ENCODE measurements at places on chromosomes 1 and 21. TPM values are rescaled to one million over a fixed set of nuclear protein-coding genes. Genes with fewer than 3 reads are reported as not detected.

The IRF6 gene
- polyA plus RNA-seq, result 16.4 TPM

The IL19 gene
- 0.62 TPM for polyA plus RNA-seq

The KAZN gene
- 41.2 TPM for polyA plus RNA-seq

The OLFML2B gene
- polyA plus RNA-seq, result 7.7 TPM

The TRAF5 gene
- 22.5 TPM for polyA plus RNA-seq

The SEC16B gene
- 5.4 TPM for polyA plus RNA-seq

The MOB3C gene
- polyA plus RNA-seq, result 13.0 TPM

The CHI3L1 gene
- 13.6 TPM for polyA plus RNA-seq

The TNFRSF1B gene
- 7.3 TPM for polyA plus RNA-seq

The RGS4 gene
- polyA plus RNA-seq, result 8.6 TPM

The FAM72A gene
- 6.1 TPM for polyA plus RNA-seq

The ATP6V0B gene
- 168 TPM for polyA plus RNA-seq

The TMEM240 gene
- polyA plus RNA-seq, result 5.0 TPM

The CD2 gene
- 0.36 TPM for polyA plus RNA-seq

The GJC2 gene
- 1.0 TPM for polyA plus RNA-seq

The CFHR5 gene
- polyA plus RNA-seq, result not detected

The CYP4X1 gene
- 7.3 TPM for polyA plus RNA-seq

The UHMK1 gene
- polyA plus RNA-seq, result 28.8 TPM

The CYP4A11 gene
- polyA plus RNA-seq, result 42.1 TPM

The CYP4A22 gene
- polyA plus RNA-seq, result 8.2 TPM

The MYOG gene
- polyA plus RNA-seq, result 0.15 TPM

The SERINC2 gene
- polyA plus RNA-seq, result 46.8 TPM

The TESK2 gene
- polyA plus RNA-seq, result 7.2 TPM

The AGTRAP gene
- 53.9 TPM for polyA plus RNA-seq

The NPPA gene
- polyA plus RNA-seq, result 1.2 TPM

The ASCL5 gene
- polyA plus RNA-seq, result 0.15 TPM

The SLAMF9 gene
- not detected for polyA plus RNA-seq

The LORICRIN gene
- polyA plus RNA-seq, result not detected

The GOLT1A gene
- polyA plus RNA-seq, result 4.0 TPM

The PTGFRN gene
- polyA plus RNA-seq, result 45.3 TPM

The NECTIN4 gene
- 3.9 TPM for polyA plus RNA-seq

The EPHA10 gene
- polyA plus RNA-seq, result 0.12 TPM

The PTAFR gene
- polyA plus RNA-seq, result 2.2 TPM

The FCAMR gene
- polyA plus RNA-seq, result 10.5 TPM

The ROR1 gene
- polyA plus RNA-seq, result 28.9 TPM

The RGS5 gene
- 8.1 TPM for polyA plus RNA-seq

The OR2T2 gene
- not detected for polyA plus RNA-seq
